ENCODE measurements at places on chromosomes 12 and 14.

DNA sequence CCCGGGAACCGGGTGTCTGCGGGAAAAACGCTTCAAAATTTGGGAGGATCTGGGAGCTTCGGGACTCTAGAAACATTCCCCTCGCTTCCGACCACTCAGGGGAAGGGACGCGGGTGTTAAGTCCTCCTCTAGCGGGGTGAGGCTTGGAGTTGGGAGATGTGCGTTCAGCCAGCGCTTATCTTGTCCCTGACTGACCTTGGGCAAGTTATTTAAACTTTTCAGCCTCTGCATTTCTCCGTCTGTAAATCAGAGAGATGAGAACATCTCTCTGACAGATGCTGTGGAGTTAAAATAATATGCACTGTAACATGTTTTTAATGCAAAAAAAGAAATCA lies 76.9 kb upstream of the ANO4 start:
- no peak for DNase-seq

GRCh38 chr12:88472248-88472647 lies 108.0 kb downstream of the KITLG start:
- no peak for DNase-seq

DNA sequence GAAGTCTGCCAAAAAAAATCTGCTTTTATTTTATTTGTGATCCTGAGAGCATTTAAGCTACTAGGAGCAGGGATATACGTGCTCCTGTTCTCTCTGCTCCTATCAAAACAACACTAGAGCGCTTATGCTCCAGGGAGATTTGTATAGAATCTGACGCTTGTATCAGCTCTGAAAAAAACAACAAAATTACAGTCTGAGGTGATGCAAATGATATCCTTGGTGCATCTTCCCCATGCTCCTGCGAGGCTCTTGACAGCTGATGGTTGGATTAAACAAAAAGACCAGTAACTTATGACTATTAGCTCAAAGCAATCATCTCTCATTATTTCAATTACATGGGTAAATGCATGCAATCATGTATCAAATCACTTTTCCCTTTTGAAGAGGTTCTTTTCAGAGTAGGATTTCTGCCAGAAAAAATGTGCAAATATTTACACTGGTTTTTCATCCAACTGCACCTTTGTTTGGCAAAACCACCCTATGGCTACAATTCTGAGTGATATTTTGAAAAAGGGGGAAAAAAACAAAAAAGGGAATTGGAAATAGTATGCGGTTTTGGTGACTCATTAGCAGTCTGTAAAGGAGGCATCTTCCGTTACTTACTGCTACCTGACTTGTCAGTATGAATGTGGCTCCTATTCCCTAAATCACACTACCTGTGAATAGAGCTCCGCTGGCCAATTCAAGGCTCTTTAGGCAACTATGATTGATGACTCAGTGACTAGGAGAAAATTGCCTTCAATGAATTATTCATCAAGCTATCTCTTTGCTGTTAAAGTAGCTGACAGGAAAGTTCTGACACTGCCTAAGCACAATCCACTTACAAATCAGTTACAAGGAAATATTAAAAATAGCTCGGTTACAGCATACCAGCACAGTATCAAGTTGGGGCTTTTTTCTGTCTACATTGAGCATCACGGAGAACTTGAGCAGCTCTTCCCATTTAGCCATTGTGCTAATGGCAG lies 450.0 kb downstream of the FOXG1 start:
- DNase-seq, result no peak

DNA sequence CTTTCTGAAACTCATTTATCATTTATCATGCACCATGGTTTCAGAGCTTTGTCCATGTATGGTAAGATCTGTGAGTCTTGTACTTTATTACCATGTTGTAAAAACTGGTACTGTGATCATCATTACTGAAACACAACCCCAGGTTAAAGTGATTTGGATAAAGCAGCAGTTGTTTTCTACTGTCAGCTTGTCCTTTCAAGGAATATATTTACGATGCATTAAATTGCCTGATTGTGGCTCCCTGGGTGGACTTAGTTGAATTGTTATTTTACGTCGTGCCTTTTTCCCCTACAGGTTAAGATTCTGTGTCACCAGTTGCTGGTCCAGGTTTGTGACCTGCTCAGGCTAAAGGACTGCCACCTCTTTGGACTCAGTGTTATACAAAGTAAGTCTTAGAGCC lies 46.1 kb downstream of the FRMD6 start:
- no peak for DNase-seq

- no peak for DNase-seq
These were observed 17.6 kb upstream of the AMIGO2 start for GRCh38 chr12:47097276-47097896.

DNA sequence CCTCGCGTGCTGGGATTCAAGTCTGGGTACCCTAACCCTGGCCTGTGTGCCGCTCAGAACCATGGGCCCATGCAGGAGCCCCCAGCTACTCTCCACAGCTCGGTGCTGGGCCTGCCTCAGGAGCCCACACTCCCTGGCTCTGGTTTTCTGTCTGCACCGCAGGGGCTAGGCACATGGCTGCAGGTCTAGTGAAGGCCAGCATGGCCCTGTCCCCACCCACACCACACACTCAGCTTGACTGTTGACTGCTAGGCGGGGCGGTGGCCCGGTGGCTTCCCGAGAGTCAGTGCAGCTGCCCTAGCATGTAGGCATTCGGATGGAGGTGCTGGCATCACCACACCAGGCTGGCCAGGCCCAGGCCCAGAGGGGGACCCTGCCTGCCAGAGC lies 7.9 kb downstream of the INF2 start:
- no peak for DNase-seq

DNA sequence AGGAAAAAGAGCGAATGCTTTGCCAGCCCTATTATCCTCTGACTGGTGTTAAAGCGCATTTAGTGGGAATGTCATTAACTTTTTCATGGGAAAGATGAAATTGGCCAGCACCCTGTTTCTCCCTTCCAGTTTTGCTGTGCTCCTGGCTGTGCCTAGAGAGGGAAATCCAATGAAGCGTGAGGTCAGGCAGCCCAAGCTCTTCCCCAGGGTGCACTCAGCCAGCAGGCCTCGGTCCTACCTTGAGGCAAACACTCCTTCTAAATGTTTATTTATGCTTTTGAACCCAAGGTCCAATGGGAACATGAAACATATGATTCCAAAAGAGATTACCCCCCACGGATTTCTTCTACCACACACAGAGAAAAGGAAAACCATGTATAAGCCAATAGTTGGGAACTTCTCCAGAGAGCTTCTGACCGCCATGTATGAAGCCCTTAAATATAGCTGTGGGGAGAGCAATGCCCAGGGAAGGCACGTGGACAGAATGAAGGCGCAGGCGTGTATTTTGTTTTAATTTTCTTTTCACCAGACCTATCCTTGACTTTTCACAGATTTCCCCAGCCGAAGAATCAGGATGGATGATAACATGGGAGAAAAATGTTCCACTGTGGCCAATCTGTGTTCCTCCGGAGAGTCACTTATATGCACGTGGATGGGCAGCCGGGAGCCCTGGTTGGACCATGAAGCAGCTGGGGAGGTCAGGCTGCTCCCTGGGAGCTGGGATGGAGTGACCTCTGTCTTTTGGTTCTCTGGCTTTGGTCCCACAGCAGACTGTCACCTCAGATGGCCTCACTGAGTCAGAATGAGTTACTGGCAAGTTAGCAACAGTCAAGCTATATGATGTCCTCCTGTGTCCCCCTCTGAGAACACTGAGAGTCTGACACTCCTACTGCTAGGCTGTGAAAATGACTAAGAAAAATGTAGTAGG lies 37.3 kb downstream of the GPR135 start:
- no peak for DNase-seq

DNA sequence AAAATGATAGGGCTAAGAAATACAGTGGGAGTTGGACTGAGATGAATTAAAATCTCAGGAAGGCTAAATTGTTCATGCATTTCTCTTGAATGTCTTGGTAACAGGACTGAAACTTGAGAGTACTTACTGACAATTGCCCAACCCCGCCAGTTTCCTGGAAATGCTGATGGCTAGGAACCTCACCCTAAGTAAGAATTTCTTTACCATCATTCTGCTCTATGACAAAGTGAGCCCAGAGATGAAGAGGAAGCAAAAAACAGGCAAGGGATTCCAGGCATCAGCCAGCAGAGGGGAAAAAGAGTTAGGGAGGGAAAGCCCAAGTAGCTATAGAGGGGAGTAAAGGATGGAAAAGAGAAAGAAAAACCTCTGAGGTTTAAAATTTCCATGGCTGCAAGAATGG lies 397.7 kb downstream of the MDGA2 start:
- no peak for DNase-seq

- DNase-seq, result no peak
These were observed 148.5 kb downstream of the FOXN3 start for GRCh38 chr14:89268514-89268913.

DNA sequence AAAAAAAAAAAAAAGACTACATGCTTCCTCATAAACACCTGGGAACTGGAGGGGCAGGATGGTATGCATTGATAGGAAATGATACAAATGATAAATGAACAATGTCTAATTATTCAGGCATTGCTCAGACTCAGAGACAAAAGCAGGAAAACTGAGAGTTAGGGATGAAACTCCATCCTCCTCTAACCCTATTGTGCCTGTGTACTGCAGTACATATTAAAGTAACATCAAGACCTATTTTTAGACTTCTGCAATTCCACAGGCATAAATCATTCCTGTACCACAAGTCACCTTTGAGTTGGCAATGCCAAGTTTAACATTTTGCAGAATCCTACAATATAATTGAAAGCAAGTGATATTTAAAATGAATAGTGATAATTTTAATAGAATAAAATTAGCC lies 156.5 kb upstream of the USP15 start:
- no peak for DNase-seq

DNA sequence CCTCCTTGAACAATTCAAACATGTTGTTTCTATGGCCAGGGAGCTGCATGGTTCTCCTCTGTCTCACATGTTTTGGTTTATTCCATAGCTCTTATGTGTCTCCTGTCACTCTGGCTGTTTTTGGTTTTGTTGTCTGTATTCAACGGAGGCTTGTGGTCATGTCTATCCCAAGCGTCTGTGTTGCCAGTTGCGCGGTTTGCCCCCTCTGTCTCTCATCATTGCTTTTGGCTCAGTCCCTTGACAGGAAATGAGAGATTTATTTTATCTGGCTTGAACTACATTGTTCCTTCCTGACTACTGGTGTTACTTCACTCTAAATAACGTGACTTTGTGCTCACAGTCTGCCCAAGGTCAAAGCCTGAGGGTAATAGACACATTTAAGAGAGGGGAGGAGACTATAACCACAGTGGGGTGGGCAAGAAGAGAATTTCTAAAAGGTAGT lies 96.4 kb upstream of the SOX5 start:
- no peak for DNase-seq

GRCh38 chr14:73261520-73262426 lies 24.5 kb downstream of the PAPLN start:
- DNase-seq, result no peak

DNA sequence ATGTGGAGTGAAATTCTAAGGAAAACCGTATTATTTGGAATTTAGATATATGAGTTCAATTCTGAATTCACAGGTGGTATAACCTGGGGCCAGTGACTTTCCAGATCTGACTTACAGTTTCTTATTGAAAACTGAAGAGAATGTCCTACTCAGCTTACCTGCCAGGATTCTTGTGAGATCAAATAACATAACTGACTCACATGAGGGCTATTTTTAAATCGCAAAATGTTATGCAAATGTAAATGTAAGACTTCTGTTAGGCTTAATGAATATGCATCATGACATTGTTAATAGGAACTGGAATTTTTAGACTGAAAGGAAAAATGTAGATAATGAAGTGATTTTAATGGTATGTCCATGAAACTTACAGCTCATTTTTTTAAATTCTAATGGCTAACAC lies 1142.1 kb downstream of the FLRT2 start:
- no peak for DNase-seq

DNA sequence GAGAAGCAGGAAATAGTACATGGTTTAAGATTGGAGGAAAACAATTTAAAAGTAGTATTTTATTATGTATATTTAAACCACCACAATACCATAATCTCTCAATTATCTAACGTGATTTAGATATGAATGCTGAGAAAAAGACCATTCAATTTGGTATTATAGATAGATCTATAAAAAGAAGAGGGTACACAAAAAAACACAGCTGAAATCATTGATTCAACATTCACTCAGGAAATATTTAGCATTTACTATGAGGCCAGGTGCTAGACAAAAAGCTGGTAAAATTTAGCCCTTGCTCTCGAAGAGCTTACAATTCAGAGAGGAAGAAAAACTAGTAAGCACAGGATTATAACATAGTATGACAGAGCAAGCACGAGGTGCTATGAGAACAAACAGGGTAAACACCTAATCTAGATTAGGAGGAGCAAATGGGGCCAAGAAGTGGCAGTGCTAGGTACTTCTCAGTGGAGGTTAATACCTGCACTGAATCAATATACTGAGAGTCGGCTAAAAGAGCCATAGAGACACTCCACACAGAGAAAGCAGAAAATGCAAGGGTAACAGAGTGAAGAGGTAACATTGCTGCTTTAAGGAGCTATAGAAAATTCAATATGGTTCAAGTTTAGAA lies 27.6 kb downstream of the TRIP11 start:
- no peak for DNase-seq

DNA sequence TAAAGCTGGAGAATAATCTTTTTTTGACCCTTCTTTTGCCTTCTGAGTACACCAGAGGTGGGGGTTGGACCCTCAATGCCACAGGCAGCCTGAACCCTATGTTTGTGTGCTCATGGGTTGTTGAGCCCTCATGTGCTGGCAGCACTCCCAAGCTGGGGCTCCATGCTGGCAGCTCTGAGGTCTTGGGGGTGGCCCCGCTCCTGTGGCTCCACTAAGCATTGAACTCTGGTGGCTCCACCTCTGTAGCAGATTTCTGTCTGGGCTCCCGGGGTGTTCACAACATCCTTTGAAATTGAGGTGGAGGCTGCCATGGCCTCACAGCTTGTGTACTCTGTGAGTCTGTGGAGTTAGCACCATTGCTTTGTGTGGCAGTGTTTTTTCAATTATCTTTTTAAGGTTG lies 557.4 kb upstream of the SEL1L start:
- DNase-seq, result no peak

- no peak for DNase-seq
These were observed 307.1 kb downstream of the RPL10L start for GRCh38 chr14:46344327-46344937.

- DNase-seq, result peak; percentile 79
These were observed 210.6 kb downstream of the PHLDA1 start for GRCh38 chr12:75820848-75821578.

GRCh38 chr14:20489093-20489994 lies 16.0 kb upstream of the RNASE10 start:
- no peak for DNase-seq

GRCh38 chr12:96131230-96131788 lies 62.9 kb upstream of the ELK3 start:
- no peak for DNase-seq

DNA sequence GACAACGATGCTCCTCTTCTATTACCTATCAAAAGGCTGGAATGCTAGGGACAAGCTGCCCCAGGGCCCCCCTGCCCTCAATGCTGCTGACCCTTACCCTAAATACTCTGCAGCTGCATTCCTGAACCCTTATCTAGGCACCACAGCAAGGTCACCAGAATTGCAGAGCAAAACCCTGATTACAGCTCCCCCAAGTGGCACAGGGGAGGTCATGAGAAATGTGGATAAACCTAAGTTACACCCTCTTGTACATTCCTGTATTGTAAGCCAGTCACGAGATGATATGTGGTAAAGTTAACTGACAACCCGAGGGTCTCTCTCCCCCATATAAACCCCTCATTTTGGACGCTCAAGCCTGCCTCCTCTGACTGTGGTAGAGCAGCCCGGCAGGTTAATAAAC lies 411.8 kb upstream of the STXBP6 start:
- DNase-seq, result no peak

GRCh38 chr14:84750763-84751554 lies 779.0 kb upstream of the FLRT2 start:
- peak; percentile 4 for DNase-seq

All from right lung (tissue), 10 donors.